ENCODE measurements at places on chromosomes 12 and 14.
A peak's percentile ranks its signal among the peaks of the same experiment; 100 is the strongest.

GRCh38 chr12:8644345-8645248, 18.0 kb downstream of the MFAP5 start:
- H3K36me3 ChIP-seq: no peaks in the 10 kb centered on the region
- H3K27me3 ChIP-seq: peaks cover 43% of the 10 kb centered on the region
- peak overlapping the region; percentile 77 for H3K27ac ChIP-seq
- H3K4me3 ChIP-seq: peak overlapping the region; percentile 72

DNA sequence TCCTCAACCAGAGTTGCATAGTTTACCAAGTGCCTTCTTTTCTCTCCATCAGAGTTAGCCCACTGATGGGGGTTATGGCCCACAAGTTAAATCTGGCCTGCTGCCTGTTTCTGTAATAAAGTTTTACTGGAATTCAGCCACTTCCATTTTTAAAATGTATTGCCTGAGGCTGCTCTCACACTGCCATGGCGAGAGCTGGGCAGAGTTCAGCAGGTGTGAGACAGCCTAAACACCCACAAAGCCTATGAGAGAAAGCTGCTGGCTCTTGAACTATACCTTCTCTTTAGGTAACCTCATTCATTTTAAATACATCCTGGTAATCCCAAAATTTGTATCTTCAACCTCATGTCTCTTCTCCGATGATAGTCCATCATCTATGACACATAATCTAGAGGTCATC, 86.1 kb downstream of the BCL2L14 start:
- H3K27me3 ChIP-seq: peaks cover 8% of the 10 kb centered on the region
- no peak for DNase-seq
- no peaks in the 10 kb centered on the region for H3K4me1 ChIP-seq
- no peak overlapping the region for H3K4me3 ChIP-seq
- H3K27ac ChIP-seq: no peak overlapping the region

DNA sequence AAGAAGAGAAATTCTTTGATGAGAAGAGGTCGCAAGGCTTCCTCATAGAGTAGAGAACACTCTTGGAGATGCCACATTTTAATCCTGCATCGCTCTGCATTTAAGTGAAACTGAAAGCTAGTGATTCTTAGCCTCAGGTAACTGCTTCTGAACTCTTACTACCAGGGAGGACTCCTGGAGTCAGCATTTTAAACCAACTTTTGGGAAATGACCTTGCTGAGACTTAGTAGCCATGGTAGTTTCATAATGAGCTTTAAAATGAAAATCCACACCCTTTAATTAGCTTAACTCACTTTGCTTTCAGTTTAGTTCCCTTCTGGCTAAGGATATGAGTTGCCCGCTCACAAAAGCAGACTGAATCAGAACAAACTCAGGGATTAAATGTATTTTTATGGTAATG, 80.3 kb downstream of the SYNE2 start:
- H3K27ac ChIP-seq: peak overlapping the region; percentile 70
- H3K36me3 ChIP-seq: peaks cover 9% of the 10 kb centered on the region
- H3K4me3 ChIP-seq: peak overlapping the region; percentile 40

DNA sequence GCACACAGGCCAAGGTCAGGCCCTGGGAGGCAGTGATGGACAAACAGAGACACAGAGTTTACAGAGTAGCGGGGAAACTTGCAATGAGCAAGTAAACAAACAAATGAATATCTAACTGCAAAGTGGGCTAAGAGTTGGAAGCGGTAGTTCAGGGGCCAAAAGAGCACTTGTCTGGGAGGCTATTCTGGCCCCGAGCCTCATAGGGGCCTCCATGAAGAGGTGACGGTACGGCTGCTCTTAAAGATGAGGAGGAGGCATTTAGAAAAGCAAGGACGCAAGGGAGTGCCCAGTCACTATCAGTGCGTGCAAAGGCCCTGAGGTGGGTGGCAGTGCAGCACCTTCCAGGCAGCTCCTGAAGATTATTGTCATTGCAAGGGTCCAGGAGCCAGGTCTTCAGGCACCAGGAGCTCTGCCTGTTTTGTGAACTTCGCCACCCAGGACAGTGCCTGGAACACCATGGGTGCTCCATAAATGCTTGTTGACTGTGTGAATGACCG, 4.4 kb upstream of the TMEM119 start:
- DNase-seq: no peak
- no peaks in the 10 kb centered on the region for H3K4me1 ChIP-seq
- H3K36me3 ChIP-seq: no peaks in the 10 kb centered on the region
- no peak overlapping the region for H3K27ac ChIP-seq
- H3K27me3 ChIP-seq: peaks cover 6% of the 10 kb centered on the region

All from activated CD4-positive, alpha-beta T cell treated with anti-CD3 and anti-CD28 coated beads, Interleukin-2, amount 10 ng/mL, durations not matched to agents 24 days and 14 days (primary cell).